ENCODE measurements at places on chromosomes 7 and 10. TPM values are rescaled to one million over a fixed set of nuclear protein-coding genes. Genes with fewer than 3 reads are reported as not detected.

- no peak for DNase-seq
Measured at GRCh38 chr10:31126593-31126992, 94.9 kb upstream of the ZNF438 start.

- DNase-seq = no peak
Measured at GRCh38 chr10:27542812-27543211, 38.7 kb downstream of the RAB18 start.

- DNase-seq = no peak
Measured at GRCh38 chr7:114297121-114297520, 117.5 kb upstream of the FOXP2 start.

GRCh38 chr7:155798673-155799439 lies 13.4 kb downstream of the SHH start:
- DNase-seq = peak; percentile 64

Gene GIMAP5
- total RNA-seq = not detected

DNA sequence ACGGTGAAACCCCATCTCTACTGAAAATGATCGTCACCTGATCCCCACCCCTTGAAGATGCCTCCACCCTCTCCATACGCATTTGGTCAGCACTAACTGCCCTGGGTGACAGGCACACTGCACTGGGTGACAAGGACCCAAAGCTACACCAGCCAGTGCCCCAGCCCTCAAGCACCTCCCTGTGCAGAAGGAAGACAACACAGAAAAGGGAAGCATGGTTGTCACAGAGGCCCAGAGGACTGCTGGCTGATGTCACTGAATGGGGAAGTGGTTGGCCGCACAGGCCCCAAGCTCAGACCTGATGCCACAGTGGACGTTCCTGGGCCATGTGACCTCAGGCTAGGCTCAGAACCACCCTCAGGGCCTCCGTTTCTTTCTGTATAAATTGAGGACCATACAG lies 4.2 kb upstream of the PILRA start:
- DNase-seq = peak; percentile 92

DNA sequence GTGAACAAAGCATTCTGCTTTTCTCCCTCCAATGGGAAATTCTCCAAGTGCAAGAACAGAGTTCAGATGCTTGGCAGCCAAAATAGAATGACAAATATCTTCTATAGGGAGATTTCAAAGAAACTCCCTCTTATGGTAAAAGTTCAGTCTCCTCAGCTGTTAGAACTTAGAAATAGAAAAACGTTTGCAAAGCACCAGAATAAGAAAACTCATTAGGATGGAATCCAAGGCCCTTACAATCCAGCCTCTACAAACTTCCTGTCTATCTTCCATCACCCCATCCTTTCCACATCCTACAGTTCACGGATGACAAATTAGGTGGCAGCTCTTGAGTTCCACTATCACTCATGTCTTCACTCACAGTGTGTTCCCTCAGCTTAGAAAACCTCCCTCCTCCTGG lies 25.7 kb downstream of the FAM13C start:
- no peak for DNase-seq

- no peak for DNase-seq
Measured at GRCh38 chr10:74460812-74461211, 309.8 kb downstream of the ADK start.

Gene OR9A2
- total RNA-seq = not detected

DNA sequence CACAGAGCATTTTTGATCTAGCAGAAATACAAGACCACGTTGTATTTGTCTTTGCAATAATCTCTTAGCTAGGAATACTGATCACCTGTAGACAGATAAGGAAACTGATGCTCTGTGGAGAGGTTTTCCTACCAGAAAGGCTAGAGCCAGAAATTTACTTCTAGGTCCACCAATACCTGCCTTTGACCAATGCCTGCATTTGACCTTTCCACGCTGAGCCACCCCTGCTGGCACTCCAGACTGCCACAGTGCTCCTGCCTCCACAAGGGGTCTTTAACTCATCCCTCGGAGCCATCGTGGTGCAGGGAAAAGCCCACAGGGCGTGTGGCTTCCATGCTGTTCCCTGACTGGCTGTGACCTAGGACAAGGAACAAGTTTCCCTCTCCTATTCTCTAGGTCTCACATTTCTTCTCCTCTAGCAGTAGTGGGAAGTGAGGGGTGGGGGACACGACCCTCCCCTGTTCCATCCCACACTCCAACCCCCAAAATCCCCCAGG lies 1.5 kb upstream of the ELN start:
- DNase-seq = no peak

GRCh38 chr7:98049034-98049433 lies 57.6 kb upstream of the LMTK2 start:
- DNase-seq = no peak

Gene CHN2
- 9.1 TPM for total RNA-seq

Gene ZNF487
- total RNA-seq = 11.5 TPM

All from Karpas-422 (cell line).